ENCODE measurements at places on chromosomes 1 and 21.

DNA sequence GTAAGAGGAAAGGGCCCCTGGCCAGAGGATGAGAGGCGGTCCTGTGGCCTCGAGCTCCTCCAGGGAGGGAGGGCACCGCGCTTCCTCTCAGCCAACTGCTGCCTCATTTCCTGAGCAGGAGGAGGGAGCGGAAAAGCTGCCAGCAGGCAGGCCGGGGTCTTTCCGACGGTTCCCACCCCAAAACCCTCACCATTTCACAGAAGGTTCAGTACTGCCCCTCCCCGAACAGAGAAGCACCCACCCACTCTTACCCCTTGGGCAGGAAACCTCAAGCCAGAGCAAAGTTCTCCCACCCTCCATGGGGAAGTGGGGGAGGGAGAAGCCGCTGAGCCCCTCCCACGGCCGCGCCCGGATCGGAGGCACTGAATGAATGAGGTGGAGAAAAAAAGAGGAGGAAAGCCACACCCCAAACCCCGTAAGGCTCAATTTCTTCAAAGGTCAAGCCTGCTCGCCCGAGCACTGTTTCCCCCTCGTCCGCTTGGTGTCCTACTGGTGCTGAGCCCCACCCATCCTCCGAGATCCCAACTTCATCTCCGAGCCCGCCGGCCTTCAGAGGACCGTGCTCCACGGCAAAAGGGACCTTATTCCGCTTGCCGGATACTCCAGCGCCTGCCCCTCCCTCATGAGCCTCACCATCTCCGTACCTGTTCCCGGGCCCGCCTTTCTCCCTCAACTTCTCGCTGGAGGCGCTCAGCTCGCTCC lies 9.4 kb downstream of the TPM3 start:
- DNase-seq = no peak

GRCh38 chr1:151898519-151898991 lies 10.8 kb downstream of the THEM4 start:
- no peak for DNase-seq

DNA sequence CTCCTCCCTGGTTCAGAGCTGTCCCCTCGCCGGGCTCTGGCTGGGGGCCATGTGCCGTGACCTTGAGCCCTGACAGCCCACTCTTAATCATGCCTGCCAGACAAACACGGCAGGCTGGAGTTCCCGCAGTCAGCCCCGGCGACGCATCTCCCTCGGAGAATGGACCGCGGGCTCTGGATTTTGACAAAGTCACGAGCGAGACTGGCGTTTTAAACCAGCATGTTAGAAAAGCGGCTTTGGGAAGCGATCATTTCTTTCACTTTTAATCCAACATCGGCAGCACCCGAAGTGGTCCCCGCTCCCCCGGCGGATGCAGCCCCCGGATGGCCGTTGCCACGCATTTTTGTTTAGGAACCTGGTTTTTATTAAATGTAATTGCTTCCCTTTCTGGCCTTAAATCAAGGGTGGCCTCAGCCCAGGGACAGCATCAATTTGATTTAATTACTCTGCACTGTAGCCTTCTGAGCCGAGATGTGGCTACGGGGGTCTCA lies 70.9 kb downstream of the PRDM16 start:
- DNase-seq = no peak

DNA sequence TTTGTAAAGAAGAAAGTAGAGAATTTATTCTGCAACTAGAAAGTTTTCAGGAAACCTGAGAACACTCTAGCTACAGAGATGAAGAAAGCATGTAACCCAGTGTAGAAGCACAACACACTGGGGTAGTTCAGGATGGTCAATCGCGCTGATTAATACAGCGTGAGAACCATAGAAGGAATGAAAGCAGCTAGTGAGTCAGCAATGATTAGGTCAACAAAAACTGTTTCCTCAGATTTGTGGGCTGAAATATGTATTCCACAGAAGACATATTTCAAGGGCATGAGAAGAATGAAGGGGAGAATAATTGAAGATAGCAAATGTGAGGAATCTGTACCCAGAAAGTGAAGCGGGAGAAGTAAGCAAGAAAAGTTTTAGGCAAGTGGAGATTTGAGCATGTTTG lies 97.8 kb upstream of the ADGRL2 start:
- DNase-seq = no peak

- DNase-seq = no peak
Measured at GRCh38 chr1:116133696-116134475, 22.7 kb downstream of the MAB21L3 start.

DNA sequence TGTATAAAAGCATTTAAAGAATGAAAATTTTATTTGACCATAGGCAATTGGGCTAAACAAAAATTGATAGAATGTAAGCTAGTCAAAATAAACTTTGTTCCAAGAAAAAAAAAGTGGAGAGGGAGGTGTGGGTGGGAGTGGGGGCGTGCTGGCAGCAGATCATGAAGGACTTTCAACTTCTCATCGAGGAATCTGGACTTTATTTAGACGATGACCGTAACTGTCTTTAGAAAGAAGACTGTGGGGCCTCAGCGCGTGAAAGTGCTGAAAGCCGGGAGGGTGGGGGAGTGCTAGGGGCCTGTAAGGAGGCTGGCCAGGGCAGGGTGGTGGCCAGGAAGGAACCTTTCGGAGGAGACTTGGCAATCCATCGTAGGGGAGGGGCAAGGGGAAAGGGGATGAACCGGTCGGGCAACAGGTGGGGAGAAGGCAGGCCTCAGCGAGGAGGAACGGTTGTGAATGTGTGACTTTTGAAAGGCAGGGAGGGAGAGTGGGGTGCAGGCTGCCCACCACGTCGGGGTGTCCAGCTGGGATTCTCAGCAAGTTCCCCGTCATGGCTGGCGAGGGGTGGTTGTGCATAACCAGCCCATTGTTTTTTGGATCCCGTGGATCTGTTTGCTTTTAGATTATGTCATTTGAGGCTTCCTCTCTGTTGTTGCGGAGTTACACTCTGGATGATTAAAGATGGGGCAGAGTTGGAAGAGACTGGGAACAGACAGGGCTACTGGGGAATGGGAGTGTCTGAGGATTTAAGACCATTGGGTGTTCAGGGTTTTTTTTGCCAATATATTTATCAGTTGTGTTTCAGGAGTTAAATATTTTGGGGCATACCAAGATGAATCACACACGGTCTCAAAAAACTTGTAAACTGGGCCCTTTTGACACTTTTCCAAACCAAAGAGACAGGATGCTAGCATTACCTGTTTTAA lies 35.5 kb downstream of the HUNK start:
- DNase-seq = no peak

DNA sequence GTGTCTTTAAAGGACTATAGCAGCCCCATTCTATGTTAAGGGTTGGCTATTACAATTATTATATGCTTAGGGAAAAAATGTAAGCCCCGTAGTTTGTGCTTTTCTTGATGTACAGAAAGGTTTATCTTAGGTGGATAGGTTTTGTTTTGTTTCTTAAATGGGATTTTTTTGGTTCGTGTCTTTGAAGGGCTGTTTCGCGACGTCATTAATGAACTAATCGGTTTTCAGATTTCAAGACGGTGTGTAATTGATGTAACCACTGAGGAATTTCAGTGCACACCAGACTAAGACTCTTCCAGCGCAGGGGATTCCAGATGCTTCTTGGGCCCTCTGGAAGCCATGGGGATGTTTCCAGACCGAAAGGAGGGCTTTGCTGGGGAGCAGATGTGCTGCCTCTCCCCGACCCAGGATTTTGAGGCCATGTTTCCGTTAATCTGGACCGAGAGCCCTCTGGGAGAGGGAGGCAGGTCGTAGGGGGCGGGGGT lies 4.8 kb upstream of the SIM2 start:
- DNase-seq = no peak

DNA sequence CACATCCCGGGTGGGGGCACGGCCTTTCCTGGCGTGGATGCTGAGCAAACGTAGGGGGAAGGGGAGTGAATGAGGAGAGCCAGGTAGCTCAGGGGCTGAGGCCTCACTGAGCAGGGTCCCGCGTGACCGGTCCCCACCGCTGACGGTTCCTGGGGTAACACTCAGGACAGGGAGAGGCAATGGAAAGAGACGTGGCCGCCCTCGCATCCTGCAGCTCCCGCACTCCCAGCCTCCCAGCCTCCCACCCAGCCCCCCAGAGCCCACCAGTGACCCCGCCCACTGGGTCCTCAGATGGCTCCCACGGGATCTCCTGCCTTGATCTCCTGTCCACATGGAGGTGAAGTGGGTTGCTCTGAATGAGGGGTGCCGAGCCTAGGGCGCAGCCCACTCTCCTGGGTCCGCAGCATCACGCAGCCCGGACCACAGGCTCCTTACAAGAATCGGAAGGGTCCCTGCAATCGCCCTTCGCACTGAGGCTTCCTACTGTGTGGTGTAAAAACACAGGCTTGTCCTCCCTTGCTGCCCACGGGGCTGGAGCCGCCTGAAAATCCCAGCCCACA lies 2.4 kb downstream of the TSPEAR start:
- no peak for DNase-seq

GRCh38 chr1:31696242-31696641 lies 7.6 kb downstream of the COL16A1 start:
- no peak for DNase-seq

GRCh38 chr1:205318231-205318991 lies 3.1 kb downstream of the NUAK2 start:
- no peak for DNase-seq

DNA sequence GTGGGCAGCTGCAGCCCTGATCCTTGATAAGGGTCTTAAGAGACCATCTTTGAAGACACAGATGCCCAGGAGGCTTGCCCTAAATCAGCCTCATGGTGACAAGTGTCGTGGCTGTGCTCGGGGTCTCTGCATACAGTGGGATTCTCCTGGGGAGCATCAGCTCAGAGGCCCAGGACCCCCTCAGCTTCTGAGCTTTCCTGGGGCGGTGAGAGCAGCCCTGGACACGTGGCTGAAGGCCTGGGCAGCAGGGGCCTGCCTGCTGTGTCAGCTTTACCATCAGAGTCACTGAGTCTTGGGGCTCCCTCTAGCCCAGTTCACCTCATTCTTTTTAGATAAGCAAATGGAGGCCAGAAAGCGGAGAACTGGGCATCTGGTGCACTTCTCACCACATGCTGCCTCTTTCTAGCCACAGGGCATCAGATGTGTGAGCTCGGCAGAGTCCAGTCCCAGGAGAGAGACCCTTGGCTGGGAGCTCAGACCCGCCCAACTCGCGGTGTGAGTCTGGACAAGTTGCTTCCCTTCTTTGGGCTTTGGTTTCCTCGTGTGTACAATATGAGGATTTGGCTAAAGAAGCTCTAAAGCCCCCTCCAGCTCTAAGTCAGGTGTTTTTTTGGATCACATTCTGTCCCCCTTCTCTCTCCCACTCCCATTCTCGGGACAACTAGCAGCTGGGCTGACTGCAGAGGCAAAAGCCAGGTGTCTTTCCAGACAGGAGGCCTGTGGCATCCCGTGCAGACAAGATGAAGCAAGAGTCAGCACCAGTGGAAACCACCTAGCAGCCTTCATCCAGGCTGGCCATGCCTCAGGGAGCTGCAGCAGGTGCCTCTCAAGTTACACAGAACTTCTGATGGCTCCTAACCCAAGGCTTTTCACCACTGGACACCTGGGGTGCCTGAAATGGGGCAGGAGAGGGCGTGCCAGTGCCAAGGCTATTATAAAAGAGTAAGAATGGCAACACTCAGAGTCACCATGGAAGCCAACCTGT lies 119.1 kb downstream of the KCNN3 start:
- no peak for DNase-seq

DNA sequence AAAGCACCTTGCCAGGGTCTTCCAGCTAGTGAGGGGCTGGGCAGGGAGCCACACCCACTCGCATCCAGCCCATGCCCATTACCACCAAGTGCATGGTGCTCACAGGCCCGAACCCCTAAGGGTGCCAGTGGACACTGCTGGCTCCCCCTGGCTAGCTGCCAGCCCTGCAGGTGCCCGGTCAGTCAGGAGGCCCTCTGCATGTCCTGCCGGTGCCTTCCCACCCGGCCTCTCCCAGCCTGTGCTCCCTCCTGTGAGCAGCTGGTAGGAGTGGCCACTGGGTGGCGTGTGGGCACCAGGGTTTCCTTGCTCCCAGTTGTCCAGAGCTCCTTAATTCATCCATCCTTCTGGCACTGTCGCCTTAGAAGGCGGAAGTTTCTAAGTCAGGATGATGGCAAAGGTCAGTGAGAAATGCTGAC lies 33.4 kb downstream of the QSOX1 start:
- peak; percentile 33 for DNase-seq

DNA sequence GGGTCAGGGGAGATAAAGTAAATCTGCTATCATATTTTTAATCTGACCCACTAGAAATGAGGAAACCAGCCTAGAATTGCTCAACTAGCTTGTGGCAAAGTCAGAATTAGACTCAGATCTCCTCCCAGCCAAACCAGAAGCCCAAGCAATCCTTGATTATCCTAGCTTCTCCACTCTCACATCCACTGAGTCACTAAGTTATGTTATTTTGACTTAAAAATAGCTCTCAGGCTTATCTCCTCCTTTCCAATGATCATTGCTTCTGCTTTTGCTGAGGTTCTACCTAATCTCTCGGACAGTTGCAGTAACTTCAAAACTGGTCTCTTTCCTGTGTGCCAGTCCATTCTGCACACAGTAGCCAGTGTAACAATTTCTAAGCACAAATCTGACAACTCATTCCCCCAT lies 22.9 kb downstream of the OVAAL start:
- no peak for DNase-seq

- DNase-seq = no peak
Measured at GRCh38 chr1:152585586-152585985, 5.3 kb upstream of the LCE3D start.

GRCh38 chr1:35717911-35718476 lies 690 bp downstream of the C1orf216 start:
- no peak for DNase-seq

- DNase-seq = no peak
Measured at GRCh38 chr1:205275133-205275532, 46.4 kb downstream of the NUAK2 start.

GRCh38 chr1:221025956-221026355 lies 146.7 kb downstream of the HLX start:
- no peak for DNase-seq

DNA sequence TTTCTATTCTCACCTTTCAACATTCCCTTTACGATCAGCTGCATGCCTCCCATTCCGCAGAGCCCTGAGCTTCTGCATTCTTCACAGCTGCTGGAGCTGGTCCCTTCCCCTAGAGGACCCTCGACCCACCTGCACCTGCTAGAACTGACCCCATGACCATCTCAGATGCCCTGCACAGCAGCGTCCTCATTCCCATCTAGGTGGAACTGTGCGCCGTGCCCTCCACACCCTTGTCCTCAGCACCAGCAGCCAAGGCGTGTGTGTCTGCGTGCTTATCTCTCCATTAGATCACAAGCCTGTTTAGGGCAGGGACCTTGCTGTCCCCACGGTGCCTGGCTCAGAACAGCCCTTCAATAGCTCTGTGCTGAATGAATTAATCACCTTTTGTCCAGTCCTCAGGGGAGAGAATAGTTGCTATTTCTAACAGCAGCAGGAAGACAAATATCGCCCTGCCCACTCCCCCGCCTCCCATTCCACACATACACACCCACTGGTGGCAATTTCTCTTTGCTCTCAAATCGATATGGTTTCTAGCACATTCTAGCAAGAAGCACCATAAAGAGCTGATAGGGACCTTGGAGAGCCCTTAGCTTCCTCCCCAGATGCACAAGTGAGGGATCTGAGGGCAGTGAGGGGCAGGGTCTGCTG lies 61.7 kb downstream of the KCNN3 start:
- DNase-seq = no peak

GRCh38 chr21:42855937-42856335 lies 23.4 kb downstream of the WDR4 start:
- DNase-seq = no peak

GRCh38 chr1:58699011-58699762 lies 675 bp downstream of the MYSM1 start:
- DNase-seq = no peak
